ENCODE measurements at places on chromosomes 6 and 20.

DNA sequence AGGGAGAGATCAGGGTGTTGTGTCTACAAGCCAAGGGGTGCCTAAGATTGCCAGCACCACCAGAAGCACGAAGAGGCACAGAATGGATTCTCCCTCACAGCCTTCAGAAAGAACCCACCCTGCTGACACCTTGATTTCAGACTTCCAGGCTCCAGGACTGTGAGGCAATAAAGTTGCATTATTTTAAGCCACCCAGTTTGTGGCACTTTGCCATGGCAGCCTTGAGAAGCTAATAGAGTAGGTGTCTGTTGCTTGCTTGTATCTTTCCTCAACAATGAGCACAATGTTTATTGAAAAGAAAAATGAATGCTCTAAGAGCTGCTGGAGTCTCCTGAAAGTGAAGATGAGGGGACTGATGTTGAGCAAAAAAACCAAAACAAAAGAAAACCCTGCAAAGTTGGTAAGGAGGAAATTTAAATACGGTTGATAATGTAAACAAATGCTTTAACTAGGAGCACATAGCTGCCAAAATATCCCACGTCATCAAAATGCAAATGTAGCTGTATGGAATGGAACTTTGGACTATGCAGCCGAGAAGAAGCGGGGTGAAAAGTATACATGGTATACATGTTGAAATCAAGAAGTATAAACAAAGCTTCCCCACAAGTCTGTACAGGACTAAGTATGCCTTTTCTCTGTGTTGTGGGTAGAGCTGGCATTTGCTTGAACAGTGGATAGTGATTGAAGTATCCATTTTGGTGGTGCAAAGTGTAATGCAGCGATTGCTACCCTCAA lies 8.0 kb downstream of the IL20RA start:
- DNase-seq, result no peak

DNA sequence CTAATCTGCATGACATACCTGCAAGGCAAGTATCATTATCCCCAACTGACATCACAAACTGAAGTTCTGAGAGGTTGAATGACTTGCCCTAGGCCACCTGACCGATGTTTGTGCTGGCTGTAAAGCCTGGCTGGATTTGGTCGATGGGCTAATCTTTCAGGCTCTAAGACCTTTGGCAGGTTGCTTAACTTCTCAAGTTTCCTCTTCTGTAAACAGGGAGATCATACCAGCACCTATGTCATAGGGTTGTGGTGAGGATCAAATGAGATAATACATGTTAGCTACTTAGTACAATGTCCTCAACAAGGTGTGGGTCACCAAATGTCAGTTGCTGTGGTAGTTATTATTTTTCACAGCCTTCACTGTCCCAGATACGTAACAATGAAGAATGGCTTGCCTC lies 14.2 kb downstream of the ANKRD66 start:
- DNase-seq, result no peak

DNA sequence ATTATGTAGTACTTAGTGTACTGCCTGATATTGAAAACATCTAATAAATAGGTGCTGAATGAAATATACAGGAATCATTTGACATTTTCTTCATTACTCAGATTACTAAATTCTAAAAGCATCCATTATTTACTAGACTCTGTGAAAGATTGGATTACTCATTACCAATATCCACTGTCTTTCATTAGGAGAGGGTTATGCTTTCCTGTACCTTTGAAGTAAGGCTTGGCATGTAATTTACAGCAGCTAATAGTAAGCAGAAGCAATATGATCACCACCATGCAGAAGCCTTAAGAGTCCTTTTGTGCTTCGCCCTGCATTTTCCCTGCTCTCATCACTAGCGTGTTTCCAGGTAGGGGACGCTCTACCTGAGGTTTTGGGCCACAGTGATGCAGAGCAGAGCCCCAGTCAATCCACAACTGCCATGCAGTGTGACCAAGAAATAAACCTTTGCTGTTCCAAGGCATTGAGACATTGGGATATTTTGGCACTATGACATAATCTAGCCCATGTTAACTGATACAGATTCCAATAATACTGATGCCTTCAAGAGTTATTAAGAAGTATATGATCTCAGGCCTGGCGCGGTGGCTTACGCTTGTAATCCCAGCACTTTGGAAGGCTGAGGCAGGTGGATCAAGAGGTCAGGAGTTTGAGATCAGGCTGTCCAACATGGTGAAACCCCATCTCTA lies 502.8 kb upstream of the MARCKS start:
- DNase-seq, result no peak

GRCh38 chr6:80211286-80211685 lies 104.8 kb downstream of the BCKDHB start:
- DNase-seq, result no peak

GRCh38 chr20:32894026-32894483 lies 35.3 kb downstream of the EFCAB8 start:
- DNase-seq, result no peak

DNA sequence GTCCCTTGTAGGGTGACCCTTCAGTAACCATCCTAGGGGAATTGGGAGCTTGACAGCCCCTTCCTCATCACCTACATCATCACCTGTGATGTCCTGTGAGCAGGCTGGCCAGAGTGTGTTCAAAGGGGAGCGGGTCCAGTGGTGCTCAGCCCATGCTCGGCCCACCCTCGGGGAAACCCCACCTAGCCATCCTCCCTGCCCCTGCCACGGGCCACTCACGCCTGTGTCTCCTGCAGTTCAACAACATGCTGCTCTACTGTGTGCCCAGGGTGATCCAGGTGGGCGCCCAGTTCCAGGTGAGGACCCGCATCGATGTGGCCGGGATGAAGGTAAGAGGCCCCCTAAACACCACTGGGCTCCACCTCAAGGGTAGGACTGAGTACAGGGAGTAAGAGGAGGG lies 10.1 kb downstream of the FGD2 start:
- DNase-seq, result no peak

- DNase-seq, result no peak
Observed at GRCh38 chr6:114344971-114345275, 2.1 kb upstream of the HS3ST5 start.

GRCh38 chr6:146847426-146847825 lies 248.7 kb downstream of the ADGB start:
- DNase-seq, result no peak

- DNase-seq, result no peak
Observed at GRCh38 chr6:43481075-43481474, 3.7 kb downstream of the TJAP1 start.

GRCh38 chr6:131839388-131839787 lies 31.6 kb downstream of the ENPP1 start:
- no peak for DNase-seq

GRCh38 chr20:44036441-44036840 lies 121.8 kb downstream of the TOX2 start:
- DNase-seq, result no peak

DNA sequence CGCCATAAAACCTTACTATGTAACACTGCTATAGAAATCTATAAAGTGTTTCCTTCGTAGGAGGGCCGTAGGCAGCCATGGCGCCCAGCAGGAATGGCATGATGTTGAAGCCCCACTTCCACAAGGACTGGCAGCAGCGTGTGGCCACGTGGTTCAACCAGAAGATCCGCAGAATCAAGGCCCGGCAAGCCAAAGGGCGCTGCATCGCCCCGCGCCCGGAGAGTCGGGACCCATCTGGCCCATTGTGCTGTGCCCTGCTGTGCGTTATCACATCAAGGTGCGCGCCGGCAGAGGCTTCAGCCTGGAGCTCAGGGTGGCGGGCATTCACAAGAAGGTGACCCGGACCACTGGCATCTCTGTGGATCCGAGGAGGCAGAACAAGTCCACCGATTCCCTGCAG lies 62.4 kb downstream of the TRIM27 start:
- DNase-seq, result no peak

DNA sequence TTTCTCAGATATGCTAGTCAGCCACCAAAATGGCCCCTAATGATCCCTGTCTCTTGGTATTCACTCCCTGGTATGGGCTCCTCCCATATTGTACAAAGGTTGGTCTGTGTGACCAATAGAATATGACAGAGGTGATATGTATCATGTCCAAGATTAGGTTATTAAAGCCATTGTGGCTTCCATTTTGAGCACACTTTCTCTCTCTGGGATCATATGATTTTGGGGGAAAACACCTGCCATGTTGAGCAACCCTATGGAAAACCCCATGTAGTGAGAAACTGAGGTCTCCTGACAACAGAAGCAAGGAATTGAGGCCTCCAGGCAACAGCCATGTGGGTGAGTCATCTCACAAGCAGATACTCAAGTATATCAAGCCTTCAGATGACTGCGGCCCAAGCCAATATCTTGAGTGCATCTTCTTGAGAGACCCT lies 7.1 kb upstream of the ZNF318 start:
- DNase-seq, result no peak

GRCh38 chr6:17580518-17581048 lies 19.5 kb upstream of the FAM8A1 start:
- DNase-seq, result no peak

DNA sequence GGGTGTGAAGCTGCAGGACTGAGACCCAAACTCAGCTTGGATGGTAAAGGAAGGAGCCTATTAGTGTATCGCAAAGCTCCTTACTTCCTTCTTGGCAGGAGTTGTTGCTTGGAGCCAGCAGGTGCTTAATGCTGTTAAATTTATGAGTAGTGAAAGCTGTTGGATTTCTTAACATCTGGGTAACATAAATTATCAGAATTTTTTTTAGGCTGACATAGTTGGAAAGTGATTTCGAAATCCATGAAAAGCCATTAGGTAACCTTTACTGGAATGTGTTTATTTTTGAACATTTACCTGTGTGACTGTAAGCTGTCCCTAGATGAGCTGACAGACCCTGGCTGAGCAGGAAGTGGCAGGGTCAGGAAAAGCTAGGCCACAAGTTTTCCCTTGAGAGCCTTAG lies 470.4 kb upstream of the SLC35B3 start:
- no peak for DNase-seq

GRCh38 chr6:8075185-8075584 lies 11.0 kb upstream of the BLOC1S5 start:
- DNase-seq, result no peak

GRCh38 chr6:150978624-150979023 lies 113.1 kb downstream of the MTHFD1L start:
- no peak for DNase-seq

DNA sequence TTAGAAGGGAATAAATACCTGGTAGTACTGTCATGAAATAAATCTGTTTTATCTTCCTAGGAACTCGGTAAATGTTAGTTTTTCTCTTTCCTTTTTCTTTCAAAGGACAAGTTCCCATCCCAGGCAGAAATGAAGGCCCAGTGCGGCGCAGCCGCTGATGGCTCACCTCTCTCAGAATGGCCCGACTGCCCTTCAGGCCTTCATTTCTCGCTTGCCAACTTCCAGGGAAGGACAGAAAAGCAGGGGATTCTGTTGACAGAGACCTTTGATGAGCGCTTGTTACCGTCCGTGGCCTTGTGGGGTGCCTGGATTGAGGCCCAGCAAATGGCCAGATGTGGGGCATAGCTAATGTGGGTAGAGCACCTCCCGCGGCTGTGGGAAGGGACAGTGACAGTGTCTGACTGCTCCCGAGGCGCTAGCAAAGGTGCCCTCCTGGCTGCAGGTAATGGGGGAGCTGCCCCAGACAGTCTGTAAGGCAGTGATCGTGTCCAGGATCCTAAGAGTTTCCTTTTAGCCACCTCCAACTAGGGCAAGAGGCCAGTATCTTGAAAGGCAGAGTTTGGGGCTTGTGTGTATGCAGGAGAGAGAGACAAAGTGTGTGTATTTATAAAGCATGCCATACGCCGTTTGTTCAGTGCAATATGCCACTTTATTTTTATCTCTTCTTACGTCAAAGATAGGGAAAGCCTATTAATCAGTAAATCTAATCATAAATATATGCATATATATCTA lies 354.2 kb downstream of the NRN1 start:
- no peak for DNase-seq

All from stimulated activated CD8-positive, alpha-beta memory T cell treated with anti-CD3 and anti-CD28 coated beads, Interleukin-4, amount 100 ng/mL, for 4 hours (primary cell).